ENCODE measurements at places on chromosomes 7 and 10.

GRCh38 chr7:47693216-47693615 is 111.3 kb upstream of the TNS3 start:
- DNase-seq: no peak

DNA sequence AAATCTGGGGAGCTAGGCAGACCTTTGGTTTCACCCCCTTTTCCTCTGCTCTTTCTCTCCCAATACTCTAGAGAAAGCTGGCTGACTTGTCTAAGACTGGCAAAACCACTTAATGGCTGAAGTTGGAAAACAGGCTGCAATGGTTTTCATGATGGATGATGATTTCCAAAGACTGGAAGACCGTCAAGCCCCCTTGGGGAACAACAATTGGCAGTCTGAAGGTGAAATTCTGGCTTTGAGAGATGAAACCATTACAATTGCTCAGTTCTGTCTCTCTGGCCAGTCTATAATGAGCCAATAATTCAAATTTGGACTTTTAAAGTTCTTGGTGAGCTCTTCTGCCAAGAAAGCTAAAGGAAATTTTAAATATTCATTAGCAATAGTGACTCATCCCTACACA is 680.5 kb downstream of the PARD3 start:
- DNase-seq: no peak

GRCh38 chr10:5566614-5567013 is 41.9 kb downstream of the CALML3 start:
- no peak for DNase-seq

GRCh38 chr7:94874036-94874785 is 33.2 kb upstream of the PPP1R9A start:
- no peak for DNase-seq

DNA sequence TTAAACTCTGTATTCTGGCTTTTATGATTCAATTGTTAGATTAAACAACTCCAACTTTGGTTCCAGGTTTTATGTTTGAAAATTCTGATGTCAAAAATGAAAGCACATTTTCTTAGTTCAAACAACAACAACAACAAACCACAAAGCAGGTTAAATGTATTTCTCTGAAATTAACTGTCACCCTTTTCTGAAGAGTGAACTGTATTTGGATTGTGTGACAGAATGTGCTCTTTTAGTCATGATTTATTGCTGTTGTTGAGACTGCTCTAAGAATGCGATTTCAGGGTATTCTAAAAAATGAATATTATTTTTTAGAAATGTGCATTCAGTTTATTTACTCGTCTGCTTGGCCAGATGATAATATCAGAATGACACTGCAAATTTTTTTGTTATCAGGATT is 144.1 kb downstream of the GNAI1 start:
- DNase-seq: no peak

DNA sequence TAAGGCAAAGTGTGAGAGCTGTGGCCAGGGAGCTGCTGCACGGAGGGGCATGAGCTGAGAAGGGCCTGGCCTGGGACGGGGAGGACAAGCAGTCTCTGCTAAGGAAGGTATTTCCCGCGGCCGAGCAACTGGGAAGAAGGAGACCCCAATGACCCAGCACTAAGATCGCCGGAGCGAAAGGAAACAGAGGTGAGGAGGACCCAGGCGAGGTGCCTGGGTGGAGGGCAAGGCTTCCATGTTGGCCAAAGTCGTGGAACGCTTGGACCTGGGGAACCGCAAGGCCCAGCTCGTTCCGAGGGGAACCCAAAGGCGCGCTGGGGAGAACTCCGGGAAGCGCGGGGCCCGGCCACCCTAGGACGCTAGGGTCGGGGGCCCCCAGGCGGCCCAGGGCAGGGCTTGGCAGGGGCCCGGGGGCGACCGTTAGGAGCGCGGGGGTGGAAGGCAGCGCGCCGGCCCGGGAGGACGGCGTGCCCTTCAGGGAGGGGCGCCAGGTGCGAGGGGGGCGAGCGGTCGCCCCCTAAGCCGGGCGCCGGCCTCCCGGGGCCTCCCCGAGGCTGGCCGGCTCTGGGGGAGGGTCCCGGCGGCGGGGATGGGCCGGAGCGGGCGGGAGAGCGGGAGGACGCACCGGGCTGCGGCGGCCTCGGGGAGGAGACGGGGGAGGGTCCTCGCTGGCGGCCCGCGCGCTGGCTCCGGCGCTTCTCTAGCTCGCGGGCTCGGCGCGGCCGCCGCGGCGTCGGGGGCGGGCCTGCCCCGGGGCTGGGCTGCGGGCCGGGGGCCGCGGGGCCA is 545 bp downstream of the GIGYF1 start:
- DNase-seq: peak; percentile 68

- no peak for DNase-seq
Observed at GRCh38 chr10:121307411-121307980, 290.7 kb downstream of the FGFR2 start.

All from urothelium cell line (cell line).